Activated CD8-positive, alpha-beta T cell treated with anti-CD3 and anti-CD28 coated beads for 36 hours (primary cell): ENCODE measurements at places on chromosomes 13 and 19. TPM values are rescaled to one million over a fixed set of nuclear protein-coding genes. Genes with fewer than 3 reads are reported as not detected.

DNA sequence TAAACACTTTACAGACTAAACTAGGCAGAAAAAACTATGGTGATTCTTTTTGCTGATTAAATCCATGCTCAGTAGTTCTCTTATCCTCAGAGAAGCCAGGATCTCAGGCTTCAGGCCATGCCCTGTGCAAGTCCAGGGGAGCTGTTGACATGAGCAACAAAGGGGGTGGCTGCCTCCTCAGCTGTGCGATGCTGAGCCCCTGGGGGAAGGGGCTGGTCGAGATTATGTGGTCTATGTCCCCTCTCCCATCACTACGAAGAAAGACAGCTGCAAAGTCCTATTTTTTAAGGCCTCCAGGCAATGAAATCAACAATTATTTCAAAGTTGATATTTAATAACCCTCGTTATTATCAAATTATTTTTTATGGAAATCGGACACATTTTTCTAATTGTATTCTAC, 37.0 kb downstream of the IRS2 start:
- H3K27ac ChIP-seq = no peak overlapping the region
- H3K4me1 ChIP-seq = peaks cover 1% of the 10 kb centered on the region
- H3K27me3 ChIP-seq = no peaks in the 10 kb centered on the region
- no peak overlapping the region for H3K4me3 ChIP-seq
- DNase-seq = no peak

DNA sequence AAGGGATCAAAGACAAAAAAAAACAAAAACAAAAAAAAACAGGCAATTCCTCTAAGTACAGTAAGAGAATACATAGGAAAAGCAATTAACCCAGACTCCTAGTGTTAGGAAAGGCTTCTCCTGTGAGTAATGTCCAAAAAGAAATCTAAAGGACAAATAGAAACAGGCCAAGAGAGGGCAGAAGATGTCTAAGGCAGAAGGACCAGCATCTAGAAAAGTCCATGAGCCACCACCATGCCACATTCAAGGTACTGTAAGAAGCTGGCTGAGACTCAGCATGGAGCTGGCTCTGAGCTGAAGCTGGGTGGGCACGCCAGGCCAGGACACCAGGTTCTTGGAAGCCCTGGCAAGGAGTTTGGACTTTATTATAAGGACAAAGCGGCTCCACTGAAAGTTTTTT, 118.1 kb upstream of the FRY start:
- H3K27me3 ChIP-seq = no peaks in the 10 kb centered on the region
- no peaks in the 10 kb centered on the region for H3K4me1 ChIP-seq
- no peak overlapping the region for H3K4me3 ChIP-seq
- no peaks in the 10 kb centered on the region for H3K36me3 ChIP-seq
- DNase-seq = no peak

DNA sequence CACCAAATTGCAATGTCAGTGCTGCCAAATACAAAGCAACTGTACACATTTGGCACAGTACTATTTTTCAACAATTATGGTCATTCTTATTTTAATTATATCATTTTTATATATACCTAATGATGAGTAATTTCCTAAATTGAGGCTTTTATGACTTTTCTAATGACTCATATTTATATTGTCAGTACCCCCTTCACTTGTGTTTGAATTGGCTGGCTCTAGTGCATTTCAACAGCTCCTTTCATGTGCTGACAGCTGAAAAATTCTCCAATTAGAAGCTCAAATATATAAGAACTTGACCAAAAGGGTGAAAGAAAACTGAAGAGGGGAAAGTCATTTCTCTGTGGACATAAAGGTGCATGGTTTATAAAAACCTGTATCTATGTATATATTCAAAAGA, 263.3 kb downstream of the SLITRK1 start:
- H3K36me3 ChIP-seq = no peaks in the 10 kb centered on the region
- no peaks in the 10 kb centered on the region for H3K27me3 ChIP-seq
- no peak for DNase-seq
- H3K27ac ChIP-seq = no peak overlapping the region
- H3K4me3 ChIP-seq = no peak overlapping the region

DNA sequence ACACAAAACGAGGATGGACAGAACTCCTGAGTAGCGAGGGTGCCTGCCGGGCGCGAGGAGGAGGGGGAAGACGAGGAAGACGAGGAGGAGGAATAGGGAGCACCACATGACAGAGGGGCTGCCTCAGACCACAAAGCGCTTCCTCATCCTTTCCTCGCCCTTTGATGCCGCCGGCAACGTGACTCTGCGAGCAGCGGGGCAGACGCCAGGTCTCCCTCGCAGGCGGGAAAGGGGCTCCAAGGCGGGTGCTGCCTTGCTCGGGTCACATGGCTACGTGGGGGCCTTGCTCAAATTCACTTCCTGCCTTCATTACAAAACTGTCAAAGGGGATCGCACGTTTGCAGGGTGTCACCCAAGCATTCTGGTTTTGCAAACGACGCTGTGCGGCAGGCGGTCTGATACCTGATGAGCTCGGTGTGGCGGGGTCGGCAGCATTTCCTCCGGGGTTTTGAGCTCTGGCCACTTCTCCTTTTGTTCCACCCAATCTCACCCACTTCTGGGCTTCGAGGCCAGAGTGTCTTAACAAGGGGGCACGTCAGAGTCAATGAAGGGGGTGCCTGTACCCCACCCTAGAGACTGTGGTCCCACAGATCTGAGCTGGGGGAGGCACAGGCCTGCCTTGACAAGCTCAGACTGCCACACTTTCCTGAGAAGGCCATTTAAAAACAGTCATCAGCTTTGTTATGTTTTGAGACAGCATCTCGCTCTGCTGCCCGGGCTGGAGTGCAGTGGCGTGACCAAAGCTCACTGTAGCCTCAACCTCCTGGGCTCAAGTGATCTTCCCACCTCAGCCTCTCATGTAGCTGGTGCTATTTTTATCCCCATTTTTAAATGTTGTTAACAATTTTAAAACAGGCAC, 14.9 kb downstream of the MAP2K2 start:
- peaks cover 69% of the 10 kb centered on the region for H3K36me3 ChIP-seq
- no peaks in the 10 kb centered on the region for H3K27me3 ChIP-seq
- H3K4me3 ChIP-seq = peak overlapping the region; percentile 57
- peak overlapping the region; percentile 94 for H3K27ac ChIP-seq
- DNase-seq = peak; percentile 88

- DNase-seq = peak; percentile 66
- peaks cover 8% of the 10 kb centered on the region for H3K4me1 ChIP-seq
- no peaks in the 10 kb centered on the region for H3K36me3 ChIP-seq
- H3K27ac ChIP-seq = no peak overlapping the region
Observed at GRCh38 chr13:48731957-48732569, 78.3 kb downstream of the CYSLTR2 start.

GRCh38 chr13:102965802-102966201, 100.4 kb downstream of the SLC10A2 start:
- H3K36me3 ChIP-seq = no peaks in the 10 kb centered on the region
- no peaks in the 10 kb centered on the region for H3K4me1 ChIP-seq
- no peak for DNase-seq
- H3K27me3 ChIP-seq = peaks cover 3% of the 10 kb centered on the region
- no peak overlapping the region for H3K27ac ChIP-seq

GRCh38 chr13:110641055-110642015, 26.0 kb downstream of the NAXD start:
- no peak overlapping the region for H3K4me3 ChIP-seq
- DNase-seq = no peak
- peaks cover 10% of the 10 kb centered on the region for H3K4me1 ChIP-seq

- peaks cover 67% of the 10 kb centered on the region for H3K4me1 ChIP-seq
- no peaks in the 10 kb centered on the region for H3K27me3 ChIP-seq
- peaks cover 29% of the 10 kb centered on the region for H3K36me3 ChIP-seq
- no peak for DNase-seq
- H3K4me3 ChIP-seq = peak overlapping the region; percentile 98
- no peak overlapping the region for H3K27ac ChIP-seq
Observed at GRCh38 chr19:17077447-17078028, 2.0 kb downstream of the MYO9B start.

- no peak for DNase-seq
- H3K27ac ChIP-seq = no peak overlapping the region
- H3K27me3 ChIP-seq = peaks cover 6% of the 10 kb centered on the region
- H3K36me3 ChIP-seq = no peaks in the 10 kb centered on the region
- no peaks in the 10 kb centered on the region for H3K4me1 ChIP-seq
- no peak overlapping the region for H3K4me3 ChIP-seq
Observed at GRCh38 chr13:44840131-44840530, 149.1 kb downstream of the NUFIP1 start.

GRCh38 chr13:112972867-112973576, 4.0 kb downstream of the MCF2L start:
- no peak overlapping the region for H3K4me3 ChIP-seq
- no peaks in the 10 kb centered on the region for H3K36me3 ChIP-seq
- H3K4me1 ChIP-seq = peaks cover 20% of the 10 kb centered on the region
- DNase-seq = no peak
- H3K27ac ChIP-seq = no peak overlapping the region

- no peak overlapping the region for H3K4me3 ChIP-seq
- no peaks in the 10 kb centered on the region for H3K27me3 ChIP-seq
- H3K27ac ChIP-seq = no peak overlapping the region
- no peak for DNase-seq
Observed at GRCh38 chr19:305240-306150, 14.3 kb upstream of the PLPP2 start.

- no peaks in the 10 kb centered on the region for H3K36me3 ChIP-seq
- DNase-seq = no peak
- no peak overlapping the region for H3K4me3 ChIP-seq
- H3K27ac ChIP-seq = no peak overlapping the region
Observed at GRCh38 chr13:111943229-111943795, 123.6 kb upstream of the SOX1 start.

ZNF560 gene
- 0.11 TPM for total RNA-seq

YIF1B gene
- 79.0 TPM for total RNA-seq

ASF1B gene
- total RNA-seq = 55.3 TPM

CD22 gene
- 2.8 TPM for total RNA-seq

DNAAF3 gene
- not detected for total RNA-seq

DOHH gene
- 17.0 TPM for total RNA-seq

CLDN10 gene
- total RNA-seq = not detected

PCSK4 gene
- total RNA-seq = 4.7 TPM
